ENCODE measurements at places on chromosomes 11 and 22. TPM values are rescaled to one million over a fixed set of nuclear protein-coding genes. Genes with fewer than 3 reads are reported as not detected.

GRCh38 chr11:28632338-28632737 is 524.1 kb downstream of the METTL15 start:
- H3K27ac ChIP-seq = no peak overlapping the region
- H3K4me1 ChIP-seq = peaks cover 3% of the 10 kb centered on the region
- peak; percentile 28 for DNase-seq
- H3K36me3 ChIP-seq = no peaks in the 10 kb centered on the region
- H3K4me3 ChIP-seq = no peak overlapping the region

GRCh38 chr11:120020981-120021380 is 116.9 kb downstream of the TRIM29 start:
- H3K27ac ChIP-seq = no peak overlapping the region
- no peaks in the 10 kb centered on the region for H3K36me3 ChIP-seq
- DNase-seq = no peak
- no peaks in the 10 kb centered on the region for H3K4me1 ChIP-seq
- peaks cover 21% of the 10 kb centered on the region for H3K27me3 ChIP-seq

DNA sequence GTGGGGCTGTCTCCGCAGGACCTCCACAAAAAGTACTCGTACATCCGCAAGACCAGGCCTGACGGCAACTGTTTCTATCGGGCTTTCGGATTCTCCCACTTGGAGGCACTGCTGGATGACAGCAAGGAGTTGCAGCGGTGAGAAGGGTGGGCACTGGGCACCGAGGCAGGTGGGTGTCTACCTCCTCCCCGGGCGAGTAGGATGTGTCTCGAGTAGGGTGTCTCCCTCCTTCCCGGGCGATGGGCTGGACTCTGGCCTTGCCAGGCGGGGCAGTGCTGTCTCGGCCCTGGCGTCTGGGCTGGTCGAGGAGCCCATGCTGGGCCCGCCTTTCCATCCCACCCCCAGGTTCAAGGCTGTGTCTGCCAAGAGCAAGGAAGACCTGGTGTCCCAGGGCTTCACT is 10.3 kb downstream of the OTUB1 start:
- no peak overlapping the region for H3K27ac ChIP-seq
- DNase-seq = no peak
- H3K4me1 ChIP-seq = peaks cover 5% of the 10 kb centered on the region
- H3K27me3 ChIP-seq = no peaks in the 10 kb centered on the region
- peaks cover 4% of the 10 kb centered on the region for H3K36me3 ChIP-seq

DNA sequence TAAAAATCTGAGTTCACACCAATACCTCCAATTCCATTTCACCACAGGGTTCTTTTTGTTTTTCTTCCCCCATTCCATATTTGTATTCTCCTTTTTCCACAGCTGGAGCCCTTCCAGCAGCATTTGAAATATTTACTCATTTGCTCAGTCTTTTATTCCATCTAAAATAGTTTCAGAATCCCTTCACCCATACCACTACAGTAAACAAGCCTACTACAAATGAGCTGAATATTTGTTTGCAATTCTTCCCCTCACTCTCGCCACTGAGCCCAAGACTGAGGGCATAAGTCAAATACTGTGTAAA is 46.4 kb downstream of the ZNF143 start:
- peaks cover 2% of the 10 kb centered on the region for H3K36me3 ChIP-seq
- peaks cover 4% of the 10 kb centered on the region for H3K4me1 ChIP-seq
- DNase-seq = no peak
- no peaks in the 10 kb centered on the region for H3K27me3 ChIP-seq

GRCh38 chr11:64747961-64748665 is 4.2 kb upstream of the RASGRP2 start:
- no peaks in the 10 kb centered on the region for H3K36me3 ChIP-seq
- peaks cover 21% of the 10 kb centered on the region for H3K4me1 ChIP-seq
- H3K27me3 ChIP-seq = peaks cover 16% of the 10 kb centered on the region
- no peak overlapping the region for H3K27ac ChIP-seq
- no peak overlapping the region for H3K4me3 ChIP-seq

DNA sequence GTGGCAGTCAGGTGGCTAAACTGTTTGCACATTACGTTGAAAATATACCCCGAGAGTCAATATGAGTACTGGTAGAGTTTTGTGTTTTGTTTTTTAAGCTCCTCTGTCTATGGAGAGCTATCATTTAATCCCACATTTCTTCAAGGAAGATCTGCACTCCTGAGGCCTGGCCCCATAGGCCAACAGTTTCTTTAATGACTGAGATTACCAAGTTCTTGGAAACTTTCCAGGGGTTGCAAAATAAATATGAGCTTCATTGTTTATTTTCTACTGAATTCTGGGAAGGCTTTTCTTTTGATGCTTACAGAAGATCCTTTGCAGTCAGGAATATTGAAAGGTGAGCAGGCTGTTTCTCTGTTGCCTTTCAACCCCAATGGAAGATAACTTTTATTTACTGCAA is 452.0 kb downstream of the JRKL start:
- no peak overlapping the region for H3K27ac ChIP-seq
- H3K4me1 ChIP-seq = no peaks in the 10 kb centered on the region
- no peak overlapping the region for H3K4me3 ChIP-seq
- DNase-seq = no peak
- H3K27me3 ChIP-seq = no peaks in the 10 kb centered on the region

DNA sequence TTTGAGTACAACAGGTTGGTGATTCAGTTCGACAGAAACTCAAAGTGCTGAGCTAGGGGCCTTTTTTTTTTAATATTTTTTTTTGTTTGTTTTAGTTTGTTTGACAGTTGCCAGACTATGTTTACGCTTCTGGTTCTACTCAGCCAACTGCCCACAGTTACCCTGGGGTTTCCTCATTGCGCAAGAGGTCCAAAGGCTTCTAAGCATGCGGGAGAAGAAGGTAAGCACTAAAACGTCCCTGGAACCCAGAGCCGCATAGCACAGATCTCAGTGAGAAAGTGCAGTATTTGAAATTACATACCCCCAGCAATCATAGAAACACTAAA is 649 bp downstream of the PRRG4 start:
- peak overlapping the region; percentile 51 for H3K4me3 ChIP-seq
- no peak for DNase-seq
- peaks cover 16% of the 10 kb centered on the region for H3K27me3 ChIP-seq
- no peak overlapping the region for H3K27ac ChIP-seq

GRCh38 chr22:29587938-29588699 is 7.2 kb upstream of the NIPSNAP1 start:
- no peaks in the 10 kb centered on the region for H3K36me3 ChIP-seq
- DNase-seq = peak; percentile 89
- peak overlapping the region; percentile 28 for H3K27ac ChIP-seq
- no peak overlapping the region for H3K4me3 ChIP-seq
- peaks cover 8% of the 10 kb centered on the region for H3K4me1 ChIP-seq

DNA sequence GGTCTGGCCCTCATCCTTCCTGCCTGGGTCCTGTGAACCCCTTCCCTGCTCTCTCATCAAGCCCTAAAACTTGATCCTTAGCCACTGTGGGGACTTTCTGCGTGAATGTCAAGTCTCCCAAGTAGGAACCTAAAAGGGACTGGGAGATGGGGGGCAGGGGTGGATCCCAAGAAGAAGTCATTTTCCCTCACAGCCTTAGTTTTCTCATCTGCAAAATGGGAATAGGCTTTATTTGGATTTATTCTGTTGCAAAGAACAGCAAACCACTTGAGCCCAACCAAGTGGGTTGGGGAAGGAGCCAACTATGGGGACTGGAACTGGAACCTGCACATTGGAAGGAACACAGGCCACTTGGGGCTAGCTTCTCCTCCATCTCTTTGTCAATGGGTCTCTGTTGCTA is 36.8 kb downstream of the NEU3 start:
- H3K36me3 ChIP-seq = no peaks in the 10 kb centered on the region
- no peaks in the 10 kb centered on the region for H3K4me1 ChIP-seq
- no peak overlapping the region for H3K4me3 ChIP-seq
- no peaks in the 10 kb centered on the region for H3K27me3 ChIP-seq

- no peaks in the 10 kb centered on the region for H3K27me3 ChIP-seq
- no peaks in the 10 kb centered on the region for H3K4me1 ChIP-seq
- no peak overlapping the region for H3K27ac ChIP-seq
- no peaks in the 10 kb centered on the region for H3K36me3 ChIP-seq
- DNase-seq = peak; percentile 55
- H3K4me3 ChIP-seq = no peak overlapping the region
Observed at GRCh38 chr11:121553806-121554205, 101.0 kb upstream of the SORL1-AS1 start.

DNA sequence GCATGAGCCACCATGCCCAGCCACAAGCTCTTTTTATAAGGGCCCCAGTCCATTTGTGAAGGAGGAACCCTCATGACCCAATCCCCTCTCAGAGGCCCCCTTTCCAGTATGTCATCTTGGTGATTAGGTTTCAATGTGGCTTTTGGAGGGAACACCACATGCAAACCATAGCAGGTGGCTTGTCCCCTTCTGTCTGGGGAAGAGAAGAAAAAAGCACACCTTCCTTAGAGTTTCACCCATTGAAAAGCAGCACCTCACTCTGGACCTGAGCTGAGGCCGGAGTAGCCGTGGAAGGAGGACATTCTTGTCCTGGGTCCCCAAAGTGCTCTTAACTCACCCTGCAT is 25.4 kb downstream of the NEAT1 start:
- no peak overlapping the region for H3K4me3 ChIP-seq
- no peaks in the 10 kb centered on the region for H3K27me3 ChIP-seq
- no peak overlapping the region for H3K27ac ChIP-seq
- DNase-seq = peak; percentile 40

DNA sequence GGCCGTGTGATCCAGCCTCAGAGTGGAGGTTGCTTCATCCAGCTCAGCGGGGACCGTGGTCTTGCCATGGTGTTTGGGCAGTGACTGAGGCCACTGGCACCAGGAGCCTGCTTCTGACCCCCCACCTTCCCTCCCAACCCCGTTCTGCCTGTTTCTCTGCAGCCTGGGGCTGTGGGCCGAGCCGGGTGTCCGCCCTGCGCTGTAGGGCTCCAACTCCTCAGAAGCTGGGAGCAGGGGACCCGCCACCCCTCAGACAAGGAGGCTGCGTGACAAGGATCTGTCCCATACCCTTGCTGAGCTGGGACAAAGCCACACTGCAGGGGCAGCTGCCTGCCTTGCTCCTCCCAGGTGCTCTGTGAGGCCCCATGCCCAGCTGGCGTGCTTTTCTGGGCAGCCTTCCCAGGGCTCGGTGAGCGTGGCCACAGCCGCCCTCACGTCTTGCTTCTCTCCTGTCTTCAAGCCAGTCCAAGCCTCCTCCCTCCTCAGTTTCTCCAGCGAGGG is 11.7 kb upstream of the ARFGAP3 start:
- H3K27ac ChIP-seq = no peak overlapping the region
- DNase-seq = peak; percentile 62
- H3K4me1 ChIP-seq = peaks cover 7% of the 10 kb centered on the region
- H3K4me3 ChIP-seq = no peak overlapping the region
- no peaks in the 10 kb centered on the region for H3K27me3 ChIP-seq

PHETA2 gene
- total RNA-seq = 0.12 TPM

OR52I1 gene
- not detected for total RNA-seq

SCO2 gene
- total RNA-seq = 1.8 TPM

OR51T1 gene
- not detected for total RNA-seq

PRRG4 gene
- 0.14 TPM for total RNA-seq

RFPL1 gene
- not detected for total RNA-seq
